ENCODE measurements at places on chromosomes 13 and 19.

DNA sequence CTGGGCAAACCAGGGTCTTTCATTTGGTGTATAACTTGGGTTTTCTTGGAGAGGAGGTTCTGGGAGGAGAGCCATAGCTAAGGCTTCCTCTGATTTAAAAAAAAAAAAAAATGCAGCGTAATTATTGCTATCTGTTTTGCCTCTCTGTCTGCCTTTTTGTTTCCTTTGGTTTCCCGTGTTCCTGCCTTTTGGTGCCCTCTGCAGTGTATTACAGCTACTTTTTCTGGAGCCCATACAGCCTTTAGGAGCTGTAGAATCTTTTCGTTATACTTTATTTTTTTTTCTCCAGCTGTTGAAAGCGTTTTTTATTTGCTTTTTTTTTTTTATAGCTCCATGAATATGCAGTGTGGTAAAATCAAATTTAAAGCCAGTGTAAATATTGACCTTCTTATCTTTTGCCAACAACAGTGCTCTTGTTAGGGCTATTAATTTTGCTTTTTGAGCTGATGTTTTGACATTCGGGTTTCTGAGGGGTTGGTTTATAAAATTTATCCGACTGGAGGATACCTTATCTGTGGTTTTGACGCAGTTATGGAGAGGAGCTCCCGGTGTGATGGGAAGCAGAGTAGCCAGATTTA is 38.1 kb downstream of the ZNF493 start:
- DNase-seq = no peak

GRCh38 chr19:12984683-12985048 is 10.6 kb upstream of the NFIX start:
- DNase-seq = no peak

DNA sequence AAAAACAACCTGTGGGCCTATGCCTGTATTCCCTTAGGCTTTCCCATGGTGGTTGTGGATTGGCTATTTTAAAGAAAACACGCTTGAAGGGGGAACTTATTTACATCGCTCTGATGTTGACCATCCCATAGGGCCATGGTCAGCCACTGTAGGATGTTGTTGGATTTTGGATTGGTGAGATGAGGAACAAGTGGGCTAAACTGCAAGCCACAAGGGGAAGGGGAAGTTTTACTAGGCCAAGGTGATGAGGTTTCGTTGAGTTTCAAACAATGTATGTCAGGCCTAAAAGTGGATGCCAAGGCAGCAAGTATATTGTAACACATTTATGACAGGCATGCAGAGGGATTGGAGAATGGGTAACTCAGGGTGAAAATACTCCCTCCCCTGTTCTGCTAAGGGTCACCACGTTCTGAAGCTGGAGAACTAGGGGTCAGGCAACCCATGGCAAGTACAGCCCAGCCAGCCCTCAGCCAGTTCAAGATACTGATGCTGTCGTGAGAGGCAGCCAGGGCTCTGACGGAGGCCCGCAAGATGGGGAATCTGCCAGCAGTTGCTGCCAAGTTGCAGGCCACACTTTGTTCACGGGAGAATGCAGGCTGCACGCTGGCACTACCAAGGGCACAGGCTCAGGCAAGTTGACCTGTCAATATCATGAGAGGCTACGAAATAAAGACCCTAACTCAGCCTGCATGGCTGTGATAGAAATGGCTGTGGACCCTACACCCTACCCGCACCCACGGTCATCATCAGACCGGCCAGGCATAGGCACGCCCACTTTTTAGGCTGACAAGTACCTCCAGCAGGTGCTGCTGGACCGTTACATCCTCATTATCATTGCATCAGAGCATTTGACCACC is 11.1 kb downstream of the IRGC start:
- DNase-seq = no peak

DNA sequence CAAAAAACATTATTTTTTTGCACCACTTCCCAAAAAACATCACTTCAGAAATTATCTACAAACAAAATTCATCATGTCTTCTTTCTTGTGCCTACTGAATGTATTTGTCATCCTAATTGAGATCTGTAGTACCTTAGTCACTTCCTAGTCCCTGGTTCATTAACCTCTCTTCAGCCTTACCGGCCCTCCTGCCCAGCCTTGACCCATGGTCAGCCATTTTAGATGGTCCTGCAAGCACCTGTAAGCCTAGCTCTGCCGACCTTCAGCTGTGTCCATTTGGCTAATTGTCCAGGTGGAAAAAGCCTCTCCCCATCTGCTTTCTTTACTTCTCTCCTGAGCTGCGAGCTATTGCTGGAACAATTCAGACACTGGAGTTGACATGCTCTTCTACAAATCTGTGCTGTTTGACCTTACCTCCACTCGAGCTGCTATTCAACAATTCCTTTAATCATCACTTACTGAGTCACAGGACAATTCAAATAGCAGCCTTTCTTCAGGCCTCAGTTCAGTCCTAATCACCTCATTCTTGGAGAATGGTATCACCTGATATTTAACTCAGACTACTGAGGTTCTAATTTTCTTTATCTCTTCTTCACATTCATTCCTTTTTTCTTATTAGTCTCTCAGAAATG is 882.5 kb downstream of the PCDH9 start:
- no peak for DNase-seq

GRCh38 chr19:11091703-11092153 is 2.5 kb downstream of the LDLR start:
- DNase-seq = peak; percentile 63

DNA sequence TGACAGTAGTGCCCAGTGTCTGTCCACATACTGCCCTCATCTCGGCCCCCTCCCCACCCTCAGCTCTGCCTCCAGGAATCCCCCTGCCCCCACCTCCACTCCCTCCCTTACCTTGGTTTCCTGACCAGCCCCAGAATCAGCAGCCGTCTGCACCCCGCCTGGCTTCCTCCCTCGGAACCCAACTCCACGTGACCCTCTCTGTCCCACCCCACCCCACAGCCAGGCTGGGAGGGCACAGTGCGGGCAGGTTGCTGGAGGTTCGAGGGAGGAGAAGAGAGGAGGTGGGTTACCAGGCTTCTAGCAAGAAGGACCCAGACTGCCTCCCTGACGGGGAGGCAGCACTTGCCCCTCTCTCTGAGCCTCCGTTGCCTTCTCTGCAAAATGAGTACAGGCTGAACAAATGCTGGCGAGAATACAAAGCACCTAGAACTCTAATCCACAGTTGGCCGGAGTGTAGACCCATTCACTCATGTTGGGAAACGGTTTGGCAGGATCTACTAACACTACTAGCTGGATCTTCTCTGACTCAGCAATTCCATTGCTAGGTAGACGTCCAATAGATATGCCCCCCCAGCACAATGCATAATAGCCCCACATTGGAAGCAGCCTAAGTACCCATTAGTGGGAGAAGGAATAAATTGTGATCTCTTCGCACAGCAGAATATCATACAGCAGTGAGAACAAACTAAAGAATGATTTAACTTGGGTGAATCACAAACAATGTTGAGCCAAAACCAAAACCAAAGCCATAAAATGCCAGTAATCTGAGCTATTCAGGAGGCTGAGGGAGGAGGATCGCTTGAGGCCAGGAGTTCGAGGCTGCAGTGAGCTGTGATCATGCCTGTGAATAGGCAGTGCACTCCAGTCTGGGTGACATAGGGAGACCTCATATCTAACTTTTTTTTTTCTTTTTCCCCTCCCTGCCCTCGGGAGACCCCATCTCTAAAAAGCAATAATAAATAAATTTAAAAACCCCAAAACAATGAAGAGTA is at the start of gene RASAL3:
RASAL3 (minus strand) TSS at position 151 of the 992 bp plus-strand sequence. CDS start 186 bp downstream, outside the sequence.
- no peak for DNase-seq

GRCh38 chr19:43634506-43634871 is 5.2 kb downstream of the CADM4 start:
- no peak for DNase-seq
